NCI-H524 (cell line): ENCODE measurements at places on chromosomes 1 and 21.

DNA sequence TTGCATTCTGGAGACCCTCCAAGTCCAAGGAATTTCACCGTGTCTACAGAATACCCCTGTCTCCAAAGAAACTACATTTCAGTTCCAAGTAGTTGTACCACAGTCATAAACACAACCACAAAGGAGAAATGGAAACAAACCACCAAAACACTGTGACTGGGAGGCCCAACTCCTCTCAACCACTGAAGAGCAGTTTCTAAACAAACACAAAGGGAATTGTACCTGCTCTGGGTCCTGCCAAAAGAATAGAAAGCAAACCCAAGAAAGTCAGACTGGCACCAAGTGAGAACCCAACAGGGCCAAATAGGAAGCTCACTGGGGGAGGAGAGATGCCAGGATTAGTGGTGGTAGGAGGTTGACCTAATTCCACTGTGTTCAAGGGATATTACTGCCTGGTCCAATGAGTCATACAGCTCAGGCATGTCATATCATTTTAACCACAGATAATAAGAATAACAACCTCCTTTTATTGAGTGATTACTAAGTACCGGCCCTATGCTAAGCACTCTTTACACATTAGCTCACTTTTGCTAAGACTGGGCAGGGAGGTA is 123.9 kb upstream of the PPP2R5A start:
- no peak for DNase-seq

- no peak for DNase-seq
These were observed 647.4 kb downstream of the USP25 start for GRCh38 chr21:16377120-16377658.

- DNase-seq, result no peak
These were observed 79.2 kb downstream of the MAN1C1 start for GRCh38 chr1:25695771-25696311.

DNA sequence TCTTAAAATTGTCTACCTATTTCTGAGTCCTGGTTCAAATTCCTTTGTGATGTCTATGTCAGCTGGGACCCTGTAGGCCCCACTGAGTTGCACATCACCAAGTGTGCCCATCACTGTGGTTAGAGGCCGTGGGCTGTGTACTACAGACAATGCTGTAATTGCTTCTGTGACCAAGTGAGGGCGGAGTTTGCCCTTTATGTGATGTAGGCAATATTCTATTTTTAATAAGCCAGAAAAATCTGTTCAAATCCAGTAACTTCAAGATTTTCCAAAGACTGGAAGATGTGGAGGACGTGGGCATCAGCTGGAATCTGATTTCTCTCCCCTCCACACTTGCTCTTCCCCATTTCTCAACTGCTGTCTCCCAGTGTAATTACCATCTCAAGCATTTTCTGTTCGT is 215.4 kb downstream of the PBX1 start:
- DNase-seq, result no peak

DNA sequence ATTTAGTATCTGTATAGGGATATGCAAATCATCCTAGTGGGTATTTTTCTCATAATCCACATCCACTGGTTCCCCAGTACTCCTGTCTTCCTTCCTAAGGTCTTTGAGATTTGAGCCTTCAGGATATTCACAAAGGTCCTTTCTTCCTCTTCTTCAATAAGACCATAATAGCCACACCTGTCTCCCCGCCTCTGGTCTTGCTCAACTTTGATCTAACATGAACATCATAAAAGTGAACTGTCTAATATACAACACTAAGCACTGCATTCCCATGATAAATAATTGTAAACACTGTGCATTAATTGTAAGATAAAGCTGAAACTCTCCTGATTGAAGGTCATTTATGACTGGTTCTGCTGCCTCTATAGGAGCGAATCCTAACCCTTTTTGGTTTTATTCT is 184.6 kb downstream of the DENND1B start:
- DNase-seq, result no peak

DNA sequence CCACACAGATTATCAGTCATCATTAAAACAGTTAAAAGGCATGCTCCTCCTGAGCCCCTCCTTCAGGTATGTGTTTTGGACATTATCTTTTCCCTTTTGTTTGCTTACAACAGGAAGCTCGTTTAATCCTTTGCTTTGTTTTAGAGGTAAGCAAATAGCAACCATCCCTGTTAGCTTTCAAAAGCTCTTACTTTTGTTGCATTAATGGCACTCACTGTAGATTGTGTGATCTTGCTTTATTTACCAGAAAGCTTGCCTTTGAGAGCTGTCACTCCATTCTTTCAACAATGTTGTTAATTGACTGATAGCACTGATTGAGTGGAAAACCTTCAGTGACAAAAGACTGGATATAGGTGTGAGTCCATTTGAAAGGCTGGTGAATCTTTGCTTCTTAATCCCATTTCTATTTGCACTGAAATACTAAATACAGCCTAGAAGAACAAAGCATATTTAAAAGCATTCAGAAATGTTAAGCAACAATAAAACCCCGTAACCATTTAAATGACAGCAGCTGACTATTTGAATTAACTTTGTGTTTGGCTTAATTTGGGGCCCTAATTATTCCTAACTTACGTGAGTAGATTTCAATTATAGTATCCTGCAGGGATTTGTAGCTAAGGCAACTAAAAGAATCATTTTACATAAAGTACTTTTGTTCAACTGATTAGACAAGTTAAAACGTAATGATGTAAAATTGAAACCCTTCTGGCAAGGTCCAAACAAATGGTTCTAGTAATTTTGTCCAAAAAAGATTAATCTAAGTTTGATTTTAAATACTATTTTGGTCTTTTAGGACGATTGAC is 48.3 kb downstream of the ADGRL2 start:
- no peak for DNase-seq
